ENCODE measurements at places on chromosomes 13 and 19.

- DNase-seq: no peak
These were observed 31.0 kb downstream of the PIP5K1C start for GRCh38 chr19:3669082-3669946.

DNA sequence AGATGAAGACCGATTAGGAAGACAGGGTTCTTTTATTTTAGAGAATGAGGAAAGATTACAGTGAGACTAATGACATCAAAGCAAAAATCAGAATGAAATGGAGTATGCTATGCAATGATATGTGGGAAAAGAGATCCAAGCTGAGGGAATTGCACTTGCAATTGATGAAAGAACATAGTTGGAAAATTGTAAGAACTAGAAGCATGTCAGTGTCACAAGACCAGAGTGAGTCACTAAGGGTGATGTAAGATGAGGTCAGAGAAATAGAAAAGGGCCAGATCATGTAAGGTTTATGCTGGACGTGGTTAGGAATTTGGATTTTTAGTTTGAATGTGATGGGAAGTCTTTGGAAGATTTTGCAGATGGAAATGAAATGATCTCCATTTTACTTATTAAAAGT is 1937.3 kb downstream of the OLFM4 start:
- no peak for DNase-seq

- no peak for DNase-seq
These were observed 1.1 kb upstream of the MPND start for GRCh38 chr19:4342314-4342614.

GRCh38 chr19:45630463-45630862 is 8.7 kb downstream of the EML2 start:
- DNase-seq: no peak

- no peak for DNase-seq
These were observed 190.9 kb upstream of the KLF12 start for GRCh38 chr13:74325106-74325505.

GRCh38 chr13:92362717-92363116 is 863.9 kb upstream of the GPC6 start:
- DNase-seq: no peak

GRCh38 chr13:83773961-83774360 is 108.3 kb downstream of the SLITRK1 start:
- no peak for DNase-seq
